ENCODE measurements at places on chromosomes 1 and 21.

DNA sequence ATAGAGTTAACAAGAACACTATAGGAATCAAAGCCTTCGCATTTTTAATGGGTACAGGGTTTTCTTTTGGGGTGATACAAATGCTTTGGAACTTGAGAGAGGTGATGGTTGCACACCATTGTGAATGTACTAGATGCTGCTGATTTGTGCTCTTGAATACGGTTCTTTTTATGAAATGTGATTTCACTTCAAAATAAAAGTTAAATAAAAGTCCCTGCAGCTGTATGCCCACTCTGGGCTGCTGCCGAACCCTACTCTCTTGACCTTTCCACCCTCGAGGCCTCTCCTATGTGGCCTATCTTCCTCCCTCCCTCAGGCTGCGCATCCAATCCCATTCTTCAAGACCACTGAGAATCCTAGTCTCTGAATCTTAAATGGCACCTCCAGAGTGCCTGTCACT is 168.5 kb upstream of the AJAP1 start:
- DNase-seq: no peak

DNA sequence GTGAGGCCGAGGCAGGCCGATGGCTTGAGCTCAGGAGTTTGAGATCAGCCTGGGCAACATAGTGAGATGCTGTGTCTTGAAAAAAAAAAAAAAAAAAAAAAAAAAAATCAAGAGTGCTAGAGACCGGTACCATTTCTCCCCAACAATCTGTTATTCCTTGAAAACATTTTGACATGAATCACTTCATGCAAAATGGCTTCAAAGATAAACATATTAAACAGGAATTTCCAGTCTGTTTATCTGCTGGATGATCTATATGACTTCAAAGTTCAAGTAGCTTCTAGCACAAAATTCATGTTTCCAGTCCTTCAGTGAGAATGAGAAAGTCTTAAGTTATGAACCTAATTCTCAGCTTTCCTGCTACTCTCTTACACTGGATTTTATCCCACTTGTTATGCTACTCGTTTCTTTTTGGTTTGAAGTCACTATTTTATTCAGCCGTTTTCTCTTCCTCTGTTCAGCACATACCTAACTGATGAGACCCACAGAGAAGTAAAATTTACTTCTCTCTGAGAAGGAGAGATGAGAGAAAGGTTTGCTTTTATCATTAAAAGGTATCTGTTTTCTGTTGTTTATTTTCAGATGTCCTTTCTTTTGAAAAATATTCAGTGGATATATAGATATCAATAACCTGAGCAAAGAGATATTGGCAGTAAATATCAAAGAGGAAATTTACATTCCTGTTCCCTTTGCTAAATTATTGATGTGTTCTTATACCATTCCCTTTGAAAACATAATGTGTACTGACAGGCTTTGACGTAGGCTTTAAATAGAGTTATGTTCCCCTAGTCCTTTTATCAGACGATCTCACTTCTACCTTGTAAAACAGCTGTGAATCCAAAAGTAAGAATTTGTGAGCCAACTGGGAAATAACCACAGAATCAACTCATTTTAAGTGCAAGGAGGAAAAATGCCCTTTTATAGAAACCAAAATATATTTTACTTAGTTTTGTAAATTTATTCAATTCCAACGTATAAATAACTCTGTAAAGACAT is 38.2 kb downstream of the CD46 start:
- no peak for DNase-seq

DNA sequence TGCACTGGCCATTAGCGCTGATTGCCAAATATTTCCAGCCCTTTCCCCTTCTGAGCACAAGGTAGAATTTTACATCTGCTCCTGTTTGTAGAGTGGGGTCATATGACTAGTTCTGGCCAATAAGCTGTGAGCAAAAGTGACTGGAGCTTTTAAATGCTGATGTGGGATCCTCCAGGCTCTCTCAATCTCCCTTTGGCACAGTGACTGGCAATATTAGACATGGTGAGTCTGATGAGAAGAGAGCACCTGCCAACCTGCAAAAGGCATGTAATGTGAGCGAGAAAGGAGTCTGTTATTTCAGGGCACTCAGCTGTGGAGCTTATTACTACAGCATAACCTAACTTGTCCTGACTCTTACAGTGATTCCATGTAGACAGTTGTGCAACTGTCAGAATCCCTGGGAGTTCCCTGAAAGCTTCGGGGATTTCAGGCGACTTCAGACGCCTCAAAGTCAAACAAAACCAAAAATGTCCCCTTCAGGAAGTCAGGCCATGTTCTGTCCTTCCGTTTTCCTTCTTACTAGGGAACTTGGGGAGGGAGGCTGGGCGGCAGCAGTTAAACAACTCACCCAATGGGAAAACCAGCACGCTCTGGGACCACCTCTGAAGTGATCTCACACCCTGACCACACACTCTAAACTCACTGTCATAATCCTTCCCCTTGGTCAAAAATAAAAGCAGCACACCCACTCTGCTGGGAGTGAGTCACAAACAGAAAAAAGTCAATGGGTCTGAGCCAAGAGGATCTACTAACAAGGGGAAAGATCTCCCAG is 3.6 kb upstream of the RASSF5 start:
- DNase-seq: peak; percentile 96

- DNase-seq: no peak
Observed at GRCh38 chr21:14736162-14736561, 190.0 kb upstream of the SAMSN1 start.

DNA sequence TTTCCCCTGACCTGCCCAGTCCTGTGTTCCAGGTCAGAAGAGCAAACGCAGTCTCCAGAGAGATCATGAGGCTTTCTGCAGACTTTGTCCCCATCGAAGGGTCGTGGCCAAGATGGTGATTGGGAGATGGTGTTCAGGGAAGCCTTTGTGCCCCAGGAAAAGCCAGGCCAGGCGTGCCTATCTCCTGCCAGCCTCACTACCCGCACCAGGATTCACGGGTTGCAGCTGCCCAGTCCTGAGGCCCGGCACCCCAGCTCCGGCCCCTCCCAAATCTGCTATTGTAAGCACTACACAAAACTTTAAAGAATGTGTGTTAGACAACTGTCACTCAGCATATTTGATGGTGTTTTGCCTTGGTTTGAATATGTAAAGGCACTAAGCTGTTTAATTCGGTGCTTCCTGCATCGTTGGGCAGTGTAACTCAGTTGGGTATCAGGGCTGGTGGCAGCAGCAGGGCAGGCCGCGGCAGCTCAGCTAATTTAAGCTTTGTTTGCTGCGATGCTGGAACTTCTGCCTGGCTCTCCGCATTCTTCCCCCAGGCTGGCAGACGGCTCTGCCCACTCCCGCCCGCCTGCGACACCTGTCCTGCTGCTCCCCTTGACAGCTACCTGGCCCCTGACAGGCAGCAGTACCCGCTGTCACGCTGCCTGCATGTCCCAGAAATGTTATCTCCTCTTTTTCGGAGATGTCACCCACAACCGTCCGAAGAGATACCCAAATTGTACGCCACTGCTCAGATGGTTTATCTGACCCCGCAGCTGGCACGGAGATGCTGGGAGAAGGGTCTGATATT is 209.0 kb upstream of the VAMP3 start:
- no peak for DNase-seq

GRCh38 chr1:83000286-83000685 is 998.6 kb downstream of the TTLL7 start:
- peak; percentile 43 for DNase-seq

GRCh38 chr1:109385417-109385816 is 12.3 kb downstream of the SORT1 start:
- DNase-seq: no peak

DNA sequence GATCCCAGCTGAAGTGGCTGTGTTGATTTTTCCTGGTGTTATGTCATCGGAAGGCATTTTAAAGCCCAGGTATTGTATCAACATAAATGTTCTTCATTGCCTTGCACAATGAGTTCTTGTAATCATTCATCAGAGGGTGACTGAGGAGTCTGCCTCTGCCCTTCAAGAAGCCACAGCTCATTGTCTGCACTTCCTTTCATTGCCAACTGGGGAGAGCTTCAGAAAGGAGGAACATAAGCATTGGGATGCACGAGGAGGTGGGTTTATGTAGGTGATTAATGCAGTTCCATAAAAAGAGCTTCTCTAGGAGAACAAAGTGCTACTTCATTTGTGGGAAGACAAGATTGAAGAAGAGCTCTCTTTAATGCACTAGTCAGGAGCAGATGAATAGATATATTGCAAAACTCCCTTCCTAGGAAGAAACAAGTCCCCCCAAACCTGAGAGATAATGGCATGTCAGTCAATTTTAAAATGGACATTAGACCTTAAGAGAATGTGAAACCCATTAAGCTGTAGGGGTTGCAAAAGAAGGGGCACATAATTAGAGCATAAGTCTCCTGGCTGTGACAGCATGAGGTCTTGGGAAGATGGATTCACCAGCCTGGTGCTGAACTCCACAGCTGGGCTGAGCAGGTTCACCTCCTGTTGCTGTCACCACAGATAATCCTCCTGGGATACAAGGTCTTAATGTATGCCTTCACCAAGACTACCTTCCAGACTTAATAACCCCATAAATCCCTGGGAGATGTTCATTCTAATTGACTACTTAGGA is 124.6 kb downstream of the BACH1 start:
- no peak for DNase-seq

GRCh38 chr1:84301004-84301784 is at the start of gene SAMD13:
TSS of gene SAMD13 (plus strand) at chr1:84301708. CDS start at chr1:84303235, 1,527 bp downstream.
- peak; percentile 63 for DNase-seq
